Stimulated activated CD4-positive, alpha-beta T cell treated with anti-CD3 and anti-CD28 coated beads, Interleukin-4, amount 100 ng/mL, for 4 hours (primary cell): ENCODE measurements at places on chromosomes 2 and 18.

DNA sequence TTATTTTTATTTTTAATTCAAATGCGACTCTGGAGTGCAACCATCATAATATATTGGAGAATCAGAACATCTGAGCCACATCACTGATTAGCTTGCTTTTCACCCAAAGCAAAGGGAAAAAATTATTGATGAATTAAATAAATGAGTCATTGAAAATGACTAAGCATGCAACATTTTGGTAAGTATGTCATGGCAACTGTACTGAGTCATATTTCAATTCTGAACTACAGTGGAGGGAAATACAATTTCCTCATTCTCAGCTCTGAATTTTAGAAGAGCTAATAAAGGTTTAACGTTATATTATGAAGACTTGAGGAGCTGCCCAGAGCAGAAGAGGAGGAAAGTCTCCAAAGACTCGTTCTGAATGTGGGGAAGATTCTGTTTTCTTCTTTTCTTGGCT, 89.6 kb upstream of the CCDC68 start:
- no peak for DNase-seq

GRCh38 chr2:163570391-163570790, 165.4 kb downstream of the FIGN start:
- no peak for DNase-seq

DNA sequence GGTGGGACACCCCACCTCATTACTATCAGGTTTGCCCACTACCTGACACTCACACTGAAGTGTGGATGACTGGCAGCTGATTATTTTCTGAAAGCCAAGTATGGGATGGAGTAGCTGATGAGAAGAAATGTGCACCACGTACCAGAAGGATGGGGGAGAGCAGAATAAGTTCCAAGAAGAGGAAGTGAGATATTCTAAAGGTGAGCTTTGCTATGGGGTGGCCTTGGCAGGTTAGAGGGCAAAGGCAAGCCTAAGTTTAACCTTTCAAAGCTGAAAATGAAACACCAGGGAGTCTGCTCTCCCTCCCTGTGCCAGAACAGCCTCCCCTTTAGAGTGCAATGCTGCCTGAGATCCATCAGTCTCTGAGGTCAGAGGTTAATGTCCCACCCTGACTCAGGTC, 196.1 kb upstream of the OSR1 start:
- DNase-seq, result no peak

DNA sequence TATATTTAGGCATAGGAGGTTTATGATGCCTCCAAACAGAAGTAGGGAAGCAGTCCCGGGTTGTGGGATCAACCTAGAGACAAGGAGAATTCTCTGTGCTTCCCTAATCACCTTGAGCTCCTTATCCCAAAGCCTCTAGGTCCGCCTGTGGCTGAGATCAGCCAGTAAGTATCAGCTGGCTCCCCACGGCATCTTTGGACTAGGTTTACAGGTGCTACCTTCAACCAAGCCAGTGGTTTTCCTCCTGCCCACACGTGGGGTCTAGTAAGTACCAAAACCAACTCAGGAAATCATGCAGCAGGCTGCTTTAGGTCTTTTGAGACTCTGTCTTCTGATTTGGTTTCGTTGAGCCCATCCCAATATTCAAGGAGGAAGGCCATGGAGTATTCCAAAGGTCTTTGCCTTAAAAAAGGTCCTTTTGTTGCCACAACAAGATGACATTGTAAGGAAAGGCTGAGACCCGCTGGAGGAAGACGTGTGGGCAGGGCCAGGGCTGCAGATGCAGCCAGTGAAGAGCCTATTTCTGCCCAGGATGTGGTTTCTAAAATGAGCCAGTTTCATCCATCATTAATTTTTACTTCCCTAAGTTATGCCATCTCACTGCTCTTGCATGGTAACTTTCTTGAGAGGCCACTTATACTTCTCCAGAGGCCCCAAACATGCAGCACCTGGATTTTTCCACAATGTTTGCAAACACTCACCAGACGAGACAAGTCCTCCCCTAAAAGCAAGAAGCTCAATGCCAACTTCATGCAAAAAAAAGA, 248.7 kb downstream of the RNF152 start:
- no peak for DNase-seq

DNA sequence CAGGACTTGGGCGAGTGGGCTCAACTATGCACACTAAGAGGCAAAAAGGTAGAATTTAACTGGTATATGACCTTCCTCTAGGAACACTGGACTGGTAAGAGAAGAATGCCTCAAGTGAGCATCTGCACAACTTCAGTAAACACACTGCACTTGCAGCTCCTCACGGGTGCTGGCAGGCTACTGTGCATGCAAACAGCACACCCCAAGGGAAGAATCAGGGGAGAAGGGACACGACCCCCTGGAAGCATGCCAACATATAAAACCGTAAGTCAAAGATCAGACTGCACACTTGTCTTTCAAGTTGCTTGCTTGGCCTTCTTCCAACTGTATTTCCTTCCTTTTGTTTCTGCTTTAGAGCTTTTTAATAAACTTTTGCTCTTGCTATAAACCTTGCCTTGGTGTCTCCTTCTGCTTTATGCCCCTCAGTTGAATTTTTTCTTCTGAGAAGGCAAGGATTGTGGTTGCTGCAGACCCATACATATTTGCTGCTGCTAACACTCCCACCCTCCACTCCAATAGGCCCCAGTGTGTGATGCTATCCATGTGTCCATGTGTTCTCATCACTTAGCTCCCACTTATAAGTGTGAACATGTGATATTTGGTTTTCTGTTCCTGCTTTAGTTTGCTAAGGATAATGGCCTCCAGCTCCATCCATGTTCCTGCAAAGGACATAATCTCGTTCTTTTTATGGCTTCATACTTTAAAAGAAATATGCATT, 263.7 kb upstream of the SPOPL start:
- DNase-seq, result no peak

DNA sequence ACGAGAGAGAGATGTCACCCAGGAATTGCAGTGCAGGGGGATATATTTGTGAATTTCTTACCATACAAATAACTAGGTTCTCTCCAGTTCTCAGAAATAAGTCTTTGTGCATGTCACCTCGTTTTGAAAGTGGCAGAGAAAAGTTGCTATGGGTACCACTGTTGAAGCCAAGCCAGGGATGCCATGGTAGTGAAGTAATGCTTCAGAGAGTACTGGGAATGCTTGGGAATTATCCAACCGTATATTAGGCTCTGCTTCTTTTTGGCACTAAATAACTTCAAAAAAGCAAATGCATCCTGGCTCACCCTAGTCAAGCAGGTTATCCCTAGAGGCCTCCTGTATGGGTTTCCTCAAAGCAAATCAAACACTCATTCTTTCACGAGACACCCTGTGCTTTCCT, 50.7 kb upstream of the DDX18 start:
- DNase-seq, result no peak

DNA sequence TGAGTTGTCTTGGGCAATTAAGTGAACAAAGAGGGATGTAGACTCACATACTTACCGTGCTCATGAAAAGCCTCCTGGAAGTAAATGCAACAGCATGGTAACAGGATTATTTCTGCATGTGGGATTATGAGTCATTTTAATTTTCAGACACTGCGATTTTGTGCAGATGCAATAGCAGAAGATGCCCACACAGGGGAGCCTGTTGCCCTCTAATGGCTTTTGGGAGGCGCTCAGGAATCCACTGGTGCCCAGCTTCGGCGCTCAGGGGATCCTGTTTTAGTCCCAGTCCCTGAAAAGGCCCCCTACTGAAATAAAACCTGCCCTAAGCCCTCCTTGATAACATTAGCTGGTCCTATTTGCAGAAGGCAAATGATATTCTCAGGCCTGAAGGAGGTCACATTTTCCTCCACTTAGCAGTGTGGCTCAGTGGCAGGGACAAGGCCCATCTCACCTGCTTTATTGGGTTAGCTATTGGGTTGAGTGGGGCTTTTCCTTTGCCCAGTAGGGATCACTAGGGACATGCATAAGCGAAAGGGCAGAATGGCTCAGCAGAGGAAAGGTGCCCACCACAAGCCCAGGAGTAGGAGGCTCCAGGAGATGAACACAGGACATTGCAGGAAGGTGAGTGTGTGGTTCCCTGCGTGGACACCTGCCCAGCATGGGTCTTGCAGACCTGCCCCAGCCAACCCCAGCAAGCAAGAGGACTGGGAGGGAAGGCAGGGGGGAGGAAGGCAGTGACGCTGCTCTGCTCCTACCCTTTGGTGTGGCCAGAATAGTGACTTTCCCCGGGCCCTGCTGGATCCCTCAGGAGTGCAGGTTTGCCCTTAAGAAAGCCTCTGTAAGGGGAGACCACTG, 26.5 kb upstream of the KCNS3 start:
- DNase-seq, result no peak

GRCh38 chr2:157173740-157174184, 83.7 kb upstream of the GALNT5 start:
- no peak for DNase-seq

- no peak for DNase-seq
Observed at GRCh38 chr18:79352432-79352831, 43.3 kb upstream of the NFATC1 start.

DNA sequence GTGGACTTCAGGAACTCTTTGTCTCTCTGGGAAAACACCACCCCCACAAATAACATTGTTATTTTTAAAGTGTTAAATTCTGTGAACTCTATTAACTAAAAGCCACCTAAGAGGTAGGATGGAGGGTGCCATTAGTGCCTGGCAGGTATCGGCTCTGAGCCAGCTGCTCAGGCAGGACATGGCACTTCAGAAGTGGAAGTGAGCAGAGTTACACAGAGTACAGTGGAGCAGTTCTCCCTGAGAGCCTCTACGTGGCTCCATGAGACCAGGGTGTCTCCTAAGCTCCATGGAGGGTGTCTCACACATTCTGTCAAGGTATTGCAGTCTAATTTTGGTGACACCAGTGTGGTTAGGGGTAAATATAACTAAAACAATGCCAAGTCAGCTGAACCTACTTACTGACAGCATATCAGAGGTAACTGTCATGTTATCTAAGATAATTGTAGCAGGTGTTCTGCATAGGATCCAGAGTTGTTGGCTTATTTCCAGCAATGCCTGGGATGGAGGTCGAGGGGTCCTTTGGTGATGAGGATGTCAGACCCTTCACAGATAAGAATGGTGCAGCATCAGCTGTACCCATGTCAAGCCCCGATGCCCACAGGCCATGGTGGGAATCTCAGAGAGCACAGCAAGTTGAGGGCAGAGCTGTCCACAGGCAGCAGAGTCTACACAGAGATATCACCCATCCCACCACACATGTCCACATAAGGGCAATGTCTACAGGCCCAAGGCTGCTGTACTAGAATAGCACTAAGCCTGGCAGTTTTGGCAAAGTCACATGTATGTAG, 8.6 kb upstream of the MALL start:
- DNase-seq, result no peak

GRCh38 chr2:231235217-231235616, 36.8 kb downstream of the ARMC9 start:
- DNase-seq, result no peak

GRCh38 chr2:43898134-43898837, 59.5 kb downstream of the ABCG8 start:
- no peak for DNase-seq

DNA sequence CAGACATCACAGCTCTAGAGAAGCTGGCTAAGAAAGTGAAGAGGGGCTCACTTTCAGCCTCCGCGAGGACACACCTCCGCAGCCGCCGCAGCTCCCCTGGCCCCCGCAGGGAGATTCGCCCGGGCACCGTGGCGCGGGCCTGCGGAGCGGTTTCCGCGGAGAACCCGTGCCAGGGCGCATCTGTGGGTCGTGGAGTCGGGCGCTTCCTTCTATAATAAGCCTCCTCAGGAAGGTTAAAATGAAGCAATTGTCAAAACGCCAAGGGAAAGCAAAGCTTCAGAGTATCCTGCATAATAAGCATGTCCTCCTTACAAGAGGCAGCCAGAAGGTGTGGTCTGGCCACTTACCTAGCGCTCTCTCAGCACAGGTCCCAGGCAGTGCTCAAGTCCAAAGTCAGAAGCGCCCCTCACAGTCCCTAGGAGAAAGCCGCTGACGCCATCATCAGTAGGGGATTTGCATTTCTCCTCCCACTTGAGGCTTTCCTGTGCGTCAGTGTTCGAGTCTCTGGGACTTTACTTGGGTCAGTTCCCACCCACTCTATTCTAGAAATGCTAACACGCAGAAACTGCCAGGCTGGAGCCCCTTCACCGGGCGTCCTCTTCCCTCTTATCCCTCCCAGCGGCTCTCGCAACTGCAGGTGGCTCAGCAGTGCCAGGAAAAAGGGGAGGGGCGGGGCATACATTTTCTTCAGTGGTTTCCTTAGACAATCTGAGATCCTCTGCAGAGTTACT, at the start of gene STAT4:
STAT4 (minus strand) TSS at position 395 of the 731 bp plus-strand sequence. CDS start 2,791 bp downstream, outside the sequence.
- peak; percentile 65 for DNase-seq

DNA sequence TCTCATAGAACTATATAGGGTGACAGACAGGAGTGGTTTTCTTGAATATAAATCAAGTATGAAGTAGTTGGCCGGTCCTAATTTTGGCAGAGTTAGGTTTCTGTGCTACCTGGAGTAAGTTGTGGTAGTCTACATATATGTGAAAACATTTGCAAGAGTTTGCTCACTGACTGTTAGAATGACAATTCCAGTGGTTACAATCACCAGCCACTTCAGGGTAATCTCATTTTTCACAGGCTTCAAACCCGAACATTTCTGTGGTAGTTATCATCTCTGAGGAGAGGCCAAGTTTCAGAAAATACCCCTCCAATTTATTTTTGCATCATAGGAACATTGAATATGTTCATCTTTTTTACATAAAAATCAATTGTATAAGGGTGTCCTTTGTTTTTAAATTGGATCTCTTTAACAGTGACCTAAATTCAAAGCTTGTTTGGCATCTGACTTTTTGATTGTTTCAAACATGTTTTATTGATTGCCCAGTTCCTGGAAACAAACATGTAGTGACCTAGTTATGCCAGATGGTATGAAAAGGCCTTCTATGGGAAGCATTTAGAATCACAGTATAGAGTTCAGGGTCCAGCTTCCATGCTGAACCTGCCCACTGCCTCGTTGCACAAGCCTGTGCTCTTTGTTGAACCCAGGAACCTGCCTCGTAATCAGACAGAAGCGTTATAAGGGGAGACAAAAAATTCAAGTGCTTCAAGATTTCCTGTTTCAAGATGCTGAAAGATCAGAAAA, 250.6 kb downstream of the LTBP1 start:
- no peak for DNase-seq

GRCh38 chr2:69307579-69308064, 79.4 kb downstream of the GFPT1 start:
- no peak for DNase-seq

DNA sequence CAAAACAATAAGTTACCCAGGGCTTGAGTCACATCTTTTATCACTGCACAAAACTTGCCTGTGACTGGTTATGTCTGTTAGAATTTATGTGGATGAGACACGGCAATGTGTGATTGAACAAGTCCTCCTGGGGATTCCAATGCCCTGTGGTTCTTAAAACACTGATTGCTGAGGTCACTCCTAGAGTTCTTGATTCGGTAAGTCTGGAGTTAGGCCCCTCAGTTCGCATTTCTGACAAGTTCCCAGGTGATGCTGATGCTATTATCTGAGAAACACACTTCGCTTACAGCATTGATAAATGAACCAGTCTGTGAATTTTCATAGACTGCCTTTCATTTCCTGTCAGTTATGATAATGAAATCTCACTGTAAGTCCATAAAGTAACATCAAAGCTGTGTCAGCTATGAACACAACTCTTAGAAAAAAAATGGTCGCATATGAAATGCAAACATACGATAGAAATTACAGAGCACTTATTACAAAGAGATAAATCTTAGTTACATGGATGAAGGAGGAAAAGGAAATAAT, 214.0 kb downstream of the DLGAP1 start:
- no peak for DNase-seq

GRCh38 chr2:65370387-65371073, 61.9 kb downstream of the SPRED2 start:
- DNase-seq, result no peak
